ENCODE measurements at places on chromosomes 6 and 20.

- DNase-seq, result no peak
Measured at GRCh38 chr6:7879980-7880717, 30.4 kb downstream of the TXNDC5 start.

GRCh38 chr6:99603421-99604165 lies 3.0 kb upstream of the PRDM13 start:
- no peak for DNase-seq

GRCh38 chr6:73704798-73705197 lies 8.8 kb downstream of the CD109 start:
- no peak for DNase-seq

DNA sequence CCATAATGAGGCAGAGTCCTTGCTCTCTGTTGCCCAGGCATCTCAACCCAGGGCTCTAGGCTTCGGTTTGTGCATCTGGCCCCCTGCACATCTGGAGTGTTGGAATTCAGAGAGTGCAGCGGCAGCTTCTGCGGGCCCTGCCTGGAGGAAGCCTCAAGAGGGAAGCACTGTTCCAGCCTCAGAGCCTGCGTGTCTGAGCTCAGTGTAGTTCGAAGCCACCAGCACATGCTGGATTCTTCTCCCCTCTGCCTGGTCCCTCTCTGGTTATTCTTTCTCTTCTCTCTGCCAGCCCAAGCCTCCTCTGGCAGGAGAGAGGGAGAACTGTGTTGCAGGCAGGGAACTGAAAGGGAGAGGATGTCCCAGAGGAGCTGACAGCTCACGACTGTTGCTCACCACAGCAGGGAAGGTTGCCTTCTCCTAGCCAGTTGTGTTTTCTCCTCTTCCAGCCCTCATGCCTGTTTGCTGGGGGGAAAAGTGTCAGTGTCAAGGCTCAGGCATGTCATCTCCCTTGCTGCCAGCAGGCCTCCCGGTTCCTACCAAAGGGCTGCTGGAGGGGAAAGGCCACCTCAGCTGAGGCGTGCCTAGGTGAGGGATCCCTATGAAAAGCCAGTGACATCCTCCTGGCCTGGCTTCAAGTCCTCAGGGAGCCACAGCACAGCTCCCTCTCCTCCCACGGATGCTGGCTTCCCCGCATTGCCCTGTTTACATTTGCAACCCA lies 126.0 kb upstream of the LRFN2 start:
- DNase-seq, result no peak

DNA sequence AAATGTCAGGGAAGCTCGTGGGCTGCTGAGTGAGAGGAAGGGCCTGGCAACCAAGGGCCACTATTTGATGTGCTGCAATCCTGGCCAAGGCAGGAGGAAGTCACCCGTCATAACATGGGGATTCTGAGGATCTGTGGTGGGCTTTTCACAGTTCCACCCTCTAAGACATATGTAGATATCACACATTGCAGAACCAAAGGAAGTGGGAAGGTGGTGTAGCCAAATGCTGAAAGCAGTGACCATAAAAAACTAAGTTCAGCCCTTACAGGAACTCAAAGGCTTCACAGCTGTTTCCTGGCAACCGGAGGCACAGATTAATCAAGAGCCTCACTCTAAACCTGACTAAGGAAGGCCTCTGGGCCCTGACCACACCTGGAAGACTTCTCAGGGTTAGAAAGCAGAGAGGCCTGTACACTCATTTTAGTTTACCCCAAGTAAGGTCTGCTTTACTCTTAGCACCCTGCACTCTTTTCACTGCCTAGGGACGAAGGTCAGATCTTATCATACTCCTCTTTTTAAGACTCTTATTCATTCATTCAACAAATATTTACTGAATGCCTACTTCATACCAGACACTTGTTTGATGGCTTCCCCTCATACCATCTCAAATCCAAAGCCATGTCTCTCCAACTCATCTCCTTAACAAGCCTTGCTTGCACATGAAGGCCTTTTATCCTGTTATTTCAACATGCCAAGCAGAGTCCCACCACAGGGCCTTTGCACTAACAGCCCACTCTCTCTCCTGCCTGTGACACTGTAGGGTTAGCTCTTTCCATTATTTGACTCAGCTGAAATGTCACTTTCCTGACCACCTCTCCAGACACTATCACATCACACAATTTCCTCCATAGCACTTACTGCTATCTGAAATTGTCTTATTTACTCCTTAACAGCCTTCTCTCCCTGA lies 2.6 kb downstream of the UBE2V1 start:
- DNase-seq, result no peak

GRCh38 chr6:98946879-98947410 lies 801 bp downstream of the FBXL4 start:
- DNase-seq, result peak; percentile 24

DNA sequence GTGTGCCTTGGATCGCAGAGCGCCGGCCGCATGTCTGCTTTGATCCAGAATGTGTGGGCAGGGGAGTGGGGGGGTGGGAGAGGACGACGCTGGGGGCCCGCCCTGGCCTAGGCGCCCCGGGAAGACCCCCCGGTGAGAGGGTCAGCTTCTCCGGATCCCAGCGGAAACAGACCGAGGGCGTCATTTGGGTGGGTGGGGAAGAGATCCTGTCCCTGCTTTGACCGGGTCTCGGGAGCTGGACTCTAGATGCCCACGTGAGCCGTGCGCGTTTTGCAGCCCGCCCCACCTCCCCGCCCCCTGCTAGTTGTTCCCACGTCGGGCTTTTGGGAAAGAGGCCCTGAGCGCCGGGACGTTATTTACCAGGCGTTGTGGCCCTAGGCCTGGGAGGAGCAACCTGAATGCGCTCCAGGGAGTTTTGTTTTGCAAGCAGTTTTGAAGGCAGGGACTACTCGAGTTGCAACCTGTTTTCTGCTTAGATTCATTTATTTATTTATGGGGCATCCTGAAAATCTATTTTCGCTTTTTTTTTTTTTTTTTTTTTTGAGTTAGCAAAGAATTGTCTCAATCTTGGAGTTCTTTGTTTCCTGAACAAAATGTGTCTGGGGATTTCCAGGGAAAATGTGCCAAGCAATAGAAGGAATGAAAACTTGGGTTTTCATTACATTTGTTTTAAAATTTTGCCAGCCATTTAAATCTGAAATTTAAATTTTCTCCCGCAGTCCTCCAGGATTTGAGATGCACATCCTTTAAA lies 1.6 kb downstream of the DSP start:
- no peak for DNase-seq

DNA sequence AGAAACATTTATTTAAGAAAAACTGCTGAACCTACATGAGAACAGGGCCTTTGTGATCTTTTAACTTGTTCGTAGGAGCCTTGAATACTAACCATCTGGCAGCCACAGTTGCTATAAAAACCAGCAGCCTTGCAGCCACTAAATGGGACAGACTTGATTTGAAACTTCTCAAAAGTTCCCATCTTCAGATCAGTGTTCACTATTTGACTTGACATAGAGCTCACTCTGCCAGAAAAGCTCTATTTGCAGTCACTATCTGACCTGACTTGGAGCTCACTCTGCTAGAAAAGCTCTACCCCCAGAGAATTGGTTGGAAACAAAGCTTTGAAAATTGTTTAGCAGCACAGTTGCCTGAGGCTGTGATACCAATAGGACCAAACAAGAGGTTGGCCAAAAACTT lies 119.3 kb upstream of the F13A1 start:
- no peak for DNase-seq

DNA sequence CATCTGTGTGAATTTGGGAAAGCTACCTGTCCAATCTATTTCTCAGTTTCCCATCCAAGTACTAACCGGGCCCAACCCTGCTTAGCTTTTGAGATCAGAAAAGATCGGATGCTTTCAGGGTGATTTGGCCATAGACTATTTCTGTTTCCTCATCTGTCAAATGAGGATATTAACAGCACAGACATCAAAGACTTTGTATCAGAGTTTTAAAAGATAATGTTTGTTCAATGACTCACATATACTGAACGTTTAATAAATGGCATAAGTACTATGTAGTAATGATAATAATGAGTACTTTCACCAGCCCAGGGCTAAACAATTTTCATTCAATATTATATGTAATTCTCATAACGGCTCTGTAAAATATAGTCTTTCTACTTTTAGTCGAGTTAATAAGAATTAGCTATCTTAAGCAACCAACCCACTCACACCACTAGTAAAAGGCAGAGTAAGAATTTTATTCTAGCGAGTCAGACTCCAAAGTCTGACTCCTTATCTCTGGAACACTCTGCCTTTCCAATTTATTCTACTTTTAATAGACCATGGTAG lies 216.5 kb downstream of the ARHGAP18 start:
- DNase-seq, result no peak

DNA sequence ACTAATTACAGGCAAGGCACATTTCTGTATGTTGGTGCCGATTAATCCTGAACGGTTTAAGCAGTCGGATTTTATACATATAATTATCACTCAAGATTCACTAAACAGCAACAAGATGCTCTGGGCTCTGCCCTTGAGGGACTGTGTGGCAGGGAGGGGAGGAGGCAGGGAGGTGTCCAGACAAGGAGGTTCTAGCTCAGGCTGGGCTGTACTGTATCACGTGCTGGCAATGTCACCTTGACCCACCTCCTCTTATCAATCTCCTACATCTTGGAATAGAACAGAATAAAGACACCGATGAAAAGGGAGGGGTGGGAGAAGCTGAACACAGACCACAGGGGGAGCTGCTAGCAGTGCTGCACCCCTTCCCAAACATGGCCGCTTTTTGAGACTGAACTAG lies 65.7 kb downstream of the LRFN2 start:
- DNase-seq, result no peak

DNA sequence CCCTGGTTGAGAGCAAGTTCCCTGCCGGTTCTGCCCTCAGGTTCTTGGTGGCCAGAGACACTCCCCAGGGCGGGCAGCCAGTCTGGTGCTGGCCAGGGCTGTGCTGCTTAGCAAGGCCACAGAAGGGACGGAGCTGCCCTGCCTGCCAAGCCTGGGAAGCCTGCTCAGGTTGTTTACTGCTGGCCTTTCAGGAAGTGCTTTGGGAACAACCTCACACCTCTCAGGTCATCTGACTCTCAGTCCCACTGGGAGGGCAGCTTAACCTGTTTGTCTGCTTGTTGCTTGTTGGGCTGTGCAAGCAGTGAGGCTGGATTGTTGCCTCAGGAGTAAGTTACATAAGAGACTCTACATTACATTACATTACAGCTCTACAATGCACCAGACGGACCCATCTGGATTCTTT lies 75.8 kb upstream of the AFDN start:
- DNase-seq, result no peak

- DNase-seq, result no peak
Measured at GRCh38 chr20:58271606-58272351, 37.7 kb upstream of the RAB22A start.

GRCh38 chr6:45685076-45685475 lies 307.3 kb upstream of the SUPT3H start:
- no peak for DNase-seq

GRCh38 chr6:158322724-158323560 lies 10.7 kb downstream of the TULP4 start:
- no peak for DNase-seq

DNA sequence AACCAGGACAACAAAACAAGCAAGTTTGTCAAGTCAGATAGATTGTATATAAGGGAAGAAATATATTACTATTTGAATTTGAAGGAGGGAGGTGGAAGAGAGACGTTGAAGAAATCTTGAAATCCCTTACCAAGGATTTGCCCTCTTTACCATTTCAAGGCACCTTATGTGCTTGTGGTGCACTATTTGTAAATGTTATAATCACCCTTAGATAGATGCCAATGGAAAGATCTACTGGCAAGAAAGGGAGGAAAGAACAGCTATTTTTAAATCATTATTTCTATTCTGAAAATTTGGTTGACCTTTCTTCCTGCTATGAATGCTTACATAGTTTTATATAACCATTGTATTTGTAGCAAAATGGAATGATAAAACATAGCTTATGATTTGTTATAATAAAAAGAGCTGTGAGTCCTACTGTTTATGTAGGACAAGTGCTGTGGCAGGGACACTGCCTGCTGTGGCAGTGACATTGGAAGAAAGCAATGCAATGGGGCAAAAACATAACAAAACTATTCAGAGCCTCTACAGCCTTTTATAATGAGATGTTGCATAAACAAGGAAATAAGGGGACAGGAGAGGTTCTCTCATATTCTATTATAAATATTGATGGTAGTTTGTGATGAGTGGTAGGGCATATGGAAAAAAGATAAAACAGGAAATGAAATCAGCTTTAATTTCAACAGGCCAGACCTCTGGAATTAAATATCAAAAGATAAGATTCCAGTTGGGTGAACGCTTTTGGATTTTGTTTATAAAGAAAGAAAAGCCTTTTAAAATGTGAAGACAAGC lies 1145.2 kb upstream of the GJE1 start:
- no peak for DNase-seq

DNA sequence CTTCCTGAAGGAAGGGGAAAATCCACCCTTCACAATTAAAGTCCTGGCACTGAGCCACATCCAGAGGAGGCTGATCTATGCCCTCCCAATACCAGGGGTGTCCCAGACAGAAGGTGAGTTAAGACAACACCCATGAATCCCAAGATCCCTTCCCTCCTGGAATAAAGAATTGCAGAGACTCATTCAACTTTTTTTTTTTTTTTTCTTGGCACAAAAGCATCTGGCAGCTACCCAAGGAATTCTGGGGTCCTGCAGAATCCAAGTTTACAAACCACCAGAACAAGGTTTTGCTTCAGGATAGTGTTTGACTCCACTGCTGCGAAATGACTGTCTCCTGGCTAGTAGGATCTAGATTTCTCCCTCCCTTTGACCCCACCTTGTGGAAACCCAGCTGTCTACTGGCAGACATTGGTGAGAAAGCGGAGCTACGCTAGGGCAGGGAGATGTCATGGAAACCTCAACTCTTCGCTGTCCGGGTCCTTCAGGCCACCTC lies 37.4 kb downstream of the JAG1 start:
- DNase-seq, result no peak

DNA sequence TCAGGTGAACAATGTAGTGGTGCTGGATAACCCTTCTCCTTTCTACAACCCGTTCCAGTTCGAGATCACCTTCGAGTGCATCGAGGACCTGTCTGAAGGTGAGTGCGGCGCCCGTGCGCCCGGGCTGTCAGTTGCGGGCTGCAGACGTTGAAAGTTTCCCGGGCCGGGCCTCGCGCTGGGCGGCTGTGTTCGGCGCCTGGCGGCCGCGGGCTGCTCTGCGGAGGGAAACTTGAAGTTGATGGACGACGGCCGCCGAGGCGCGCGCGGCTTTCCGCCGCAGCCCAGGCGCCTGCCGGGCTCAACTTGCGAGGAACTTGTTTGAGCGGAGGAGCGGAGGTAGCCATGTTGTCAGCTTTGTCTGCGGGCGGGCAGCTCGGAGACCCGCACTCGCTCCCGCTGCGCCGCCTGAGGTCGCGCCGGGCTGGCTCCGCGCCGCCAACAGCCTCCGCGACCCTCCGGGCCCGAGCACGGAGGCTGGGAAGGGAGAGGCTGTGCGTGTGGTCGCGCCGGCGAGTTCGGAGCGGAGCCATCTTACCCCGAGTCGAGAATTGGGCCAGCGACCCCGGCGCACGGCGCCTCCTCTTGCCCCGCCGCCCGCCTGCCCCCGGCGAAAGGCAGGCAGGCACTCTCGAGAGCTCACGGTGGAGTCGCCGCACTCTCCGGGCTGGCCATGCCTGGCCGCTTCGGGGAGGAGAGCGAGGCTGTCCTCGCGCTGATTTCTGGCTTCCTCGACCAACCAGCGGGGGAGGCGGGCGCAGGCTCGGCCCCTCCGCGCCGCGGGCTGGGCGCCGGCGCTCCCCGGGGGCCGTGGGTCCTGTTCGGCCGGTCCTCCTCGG lies 691 bp downstream of the ASF1A start:
- DNase-seq, result peak; percentile 65

GRCh38 chr20:10497791-10498190 lies 62.7 kb downstream of the SLX4IP start:
- DNase-seq, result no peak

All from caudate nucleus (tissue), 63 donors.